ENCODE measurements at places on chromosomes 6 and 20.

GRCh38 chr6:797479-798077, 104.6 kb upstream of the EXOC2 start:
- DNase-seq, result peak; percentile 59

GRCh38 chr20:63132131-63132714, 83.7 kb downstream of the YTHDF1 start:
- DNase-seq, result no peak

DNA sequence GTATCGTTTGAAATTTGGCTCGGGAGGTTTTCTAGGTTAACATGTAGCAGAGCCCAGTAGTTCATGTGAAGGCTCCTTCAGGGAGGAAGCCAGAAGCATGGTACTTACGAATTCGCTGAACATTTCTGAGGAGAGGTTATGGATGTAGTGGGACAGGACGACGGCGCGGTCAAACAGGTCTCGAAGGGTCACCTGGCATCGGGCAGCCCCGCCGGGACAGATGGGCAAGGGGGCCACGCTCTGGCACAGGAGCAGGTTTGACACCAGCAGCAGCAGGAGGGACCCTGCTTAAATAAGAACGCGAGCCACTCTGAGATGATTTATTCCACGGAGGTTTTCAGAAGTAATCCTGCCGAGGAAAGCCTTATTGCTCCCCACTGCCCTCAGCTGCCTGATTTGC, 2.5 kb downstream of the PRL start:
- DNase-seq, result no peak

GRCh38 chr6:70622461-70622860, 45.2 kb upstream of the SMAP1 start:
- DNase-seq, result no peak

GRCh38 chr6:23728707-23729106, 397.3 kb upstream of the NRSN1 start:
- DNase-seq, result no peak

- no peak for DNase-seq
Observed at GRCh38 chr6:109442393-109442924, 1.9 kb downstream of the SMPD2 start.

GRCh38 chr6:147949981-147950622, 392.5 kb upstream of the SASH1 start:
- DNase-seq, result no peak

GRCh38 chr6:47759364-47759763, 22.5 kb upstream of the OPN5 start:
- DNase-seq, result no peak

DNA sequence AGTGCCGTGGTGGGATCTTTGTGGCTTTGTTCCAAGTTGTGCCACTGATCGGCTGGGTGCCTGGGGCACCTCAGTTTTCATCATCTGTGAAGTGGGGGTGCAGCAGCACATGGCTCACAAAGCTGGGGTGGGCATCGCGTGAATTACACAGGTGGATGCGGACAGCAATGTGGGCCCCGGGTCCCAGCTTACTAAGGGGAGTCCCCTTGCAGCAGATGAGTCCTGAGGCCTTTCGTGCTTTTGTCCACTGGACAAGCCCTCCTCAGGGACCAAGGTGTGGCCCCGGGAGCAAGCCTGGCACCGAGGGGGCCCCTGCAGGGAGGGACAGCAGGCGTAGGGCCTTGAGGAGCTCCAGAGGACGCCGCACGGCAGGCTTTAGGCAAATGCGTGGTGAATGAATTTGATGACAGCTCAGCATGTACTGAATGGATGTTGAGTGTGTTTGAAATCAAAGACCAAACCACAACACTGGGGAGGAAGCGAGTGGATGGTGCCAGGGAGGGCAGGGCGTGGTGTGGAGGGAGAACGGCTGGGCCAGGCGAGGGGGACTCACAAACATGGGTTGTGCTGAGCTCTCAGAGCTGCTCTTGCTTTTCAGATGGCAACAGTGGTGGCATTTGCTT, 53.2 kb downstream of the IRF4 start:
- no peak for DNase-seq

- no peak for DNase-seq
Observed at GRCh38 chr20:50737352-50737751, 6.0 kb downstream of the PARD6B start.

DNA sequence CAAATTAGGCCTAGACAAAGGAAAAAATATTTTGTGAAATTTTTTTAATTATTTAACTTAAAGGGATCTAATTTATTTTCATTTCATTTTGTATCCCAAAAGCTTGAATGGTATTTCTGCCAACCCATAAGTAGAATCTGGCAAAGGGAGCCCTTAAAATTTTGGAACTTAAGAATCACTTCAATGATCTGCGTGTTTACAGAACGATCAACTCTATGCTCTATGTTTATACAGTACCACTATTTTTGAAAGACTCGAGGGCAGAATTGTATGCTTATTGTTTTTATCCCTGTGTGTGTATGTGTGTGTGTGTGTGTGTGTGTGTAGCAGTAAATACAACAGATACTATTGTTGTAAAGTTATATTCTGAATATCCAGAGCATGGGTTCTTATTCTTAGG, 39.2 kb downstream of the METTL24 start:
- DNase-seq, result no peak

GRCh38 chr20:13953227-13953626, 37.2 kb downstream of the SEL1L2 start:
- DNase-seq, result no peak

DNA sequence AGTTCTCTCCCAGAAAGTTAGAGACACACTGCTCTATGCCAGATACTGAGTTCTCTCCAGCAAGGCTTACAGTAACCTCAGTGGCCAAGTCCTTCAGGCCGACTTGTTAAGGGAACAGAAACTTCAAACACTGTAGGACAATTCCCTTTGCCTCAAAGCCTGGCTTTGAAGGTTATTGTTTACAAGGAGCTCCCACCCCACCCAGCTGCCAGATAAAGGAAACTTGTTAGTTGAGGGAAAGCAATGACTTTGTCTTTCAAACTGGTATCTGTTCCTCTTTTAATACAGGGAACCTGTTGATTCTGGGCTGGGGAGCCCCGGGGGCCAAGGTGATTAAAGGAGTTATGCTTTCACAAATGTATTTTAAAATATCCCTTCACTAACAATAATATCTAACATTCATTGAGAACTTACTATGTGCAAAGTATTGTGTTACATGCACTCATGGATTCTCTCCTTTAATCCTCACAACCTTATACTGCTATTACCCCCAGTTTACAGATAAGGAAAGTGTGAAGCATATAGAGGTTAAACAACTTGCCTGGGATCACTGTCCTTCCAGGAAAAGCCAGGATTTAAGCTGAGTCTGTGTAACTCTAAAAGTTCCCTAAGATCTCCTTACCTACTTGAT, 27.6 kb upstream of the CDKN1A start:
- no peak for DNase-seq

DNA sequence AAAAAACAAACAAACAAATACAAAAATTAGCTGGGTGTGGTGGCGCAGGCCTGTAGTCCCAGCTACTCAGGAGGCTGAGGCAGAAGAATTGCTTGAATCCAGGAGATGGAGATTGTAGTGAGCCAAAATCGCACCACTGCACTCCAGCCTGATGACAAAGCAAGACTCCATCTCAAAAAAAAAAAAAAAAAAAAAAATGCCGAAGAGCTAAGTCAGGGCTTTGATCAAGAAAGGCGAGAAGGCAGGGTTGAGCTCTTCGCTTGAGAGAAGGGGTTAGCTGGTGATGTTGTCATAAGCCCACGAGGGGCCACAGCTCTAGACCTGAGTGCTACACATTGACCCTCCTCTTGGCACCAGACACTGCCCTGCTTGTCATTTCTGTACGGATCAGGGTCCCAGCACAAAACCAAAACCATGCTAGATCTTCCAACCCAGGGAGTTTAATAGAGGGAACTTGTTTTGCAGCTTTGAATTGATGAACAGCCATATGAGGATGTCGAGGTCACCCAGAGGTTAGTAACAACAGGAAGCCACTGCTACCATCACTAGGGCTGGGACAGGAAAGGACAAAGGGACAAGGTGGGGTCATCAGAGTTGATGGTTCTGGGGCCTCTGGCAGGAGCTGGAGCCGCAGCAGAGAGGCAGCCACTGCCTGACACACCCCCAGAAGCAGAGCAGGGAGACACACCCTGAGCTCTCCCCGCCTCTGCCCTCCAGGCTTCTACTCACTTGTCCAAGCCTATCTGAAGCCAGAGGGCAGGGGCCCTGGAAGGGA, 122.7 kb downstream of the SNX5 start:
- DNase-seq, result no peak

- no peak for DNase-seq
Observed at GRCh38 chr6:6951355-6951754, 156.4 kb upstream of the RREB1 start.

- DNase-seq, result peak; percentile 88
Observed at GRCh38 chr6:21587179-21587960, 6.2 kb upstream of the SOX4 start.

GRCh38 chr6:42363926-42364849, 87.5 kb downstream of the TRERF1 start:
- no peak for DNase-seq

GRCh38 chr6:27479319-27480182, 6.6 kb upstream of the ZNF184 start:
- DNase-seq, result peak; percentile 93

- no peak for DNase-seq
Observed at GRCh38 chr6:31765910-31766794, 3.7 kb downstream of the SAPCD1 start.

DNA sequence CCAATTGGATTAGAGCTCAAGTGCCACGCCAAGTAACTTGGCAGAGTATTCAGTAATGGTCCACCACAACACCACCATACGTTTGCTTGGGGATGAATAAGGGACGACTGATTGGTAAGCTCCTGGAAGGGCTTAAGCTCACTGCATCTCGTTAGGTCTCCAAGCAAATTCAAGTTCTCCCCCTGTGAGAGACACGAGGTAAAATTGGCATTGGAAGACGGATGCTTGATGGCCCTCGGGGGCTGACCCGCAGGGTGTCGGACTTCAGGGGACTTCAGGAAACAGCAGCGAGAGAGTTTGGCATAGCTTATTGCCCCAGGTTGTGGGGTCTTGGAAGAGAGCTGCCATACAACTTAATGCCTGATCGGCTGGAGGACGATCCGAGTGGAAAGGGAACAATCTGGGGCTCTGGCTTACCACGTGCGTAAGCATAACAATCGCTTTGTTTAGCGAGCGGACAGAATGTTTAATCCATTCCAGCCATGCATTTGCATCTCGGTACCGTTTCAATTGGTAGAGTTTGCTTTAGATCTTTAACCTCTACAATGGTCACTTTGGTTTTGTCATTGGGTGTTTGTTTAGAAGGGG, 4.8 kb upstream of the ZNFX1 start:
- no peak for DNase-seq

GRCh38 chr6:43506171-43506570, 4.0 kb downstream of the LRRC73 start:
- no peak for DNase-seq

GRCh38 chr6:111199935-111200334, 112.6 kb downstream of the SLC16A10 start:
- DNase-seq, result no peak

DNA sequence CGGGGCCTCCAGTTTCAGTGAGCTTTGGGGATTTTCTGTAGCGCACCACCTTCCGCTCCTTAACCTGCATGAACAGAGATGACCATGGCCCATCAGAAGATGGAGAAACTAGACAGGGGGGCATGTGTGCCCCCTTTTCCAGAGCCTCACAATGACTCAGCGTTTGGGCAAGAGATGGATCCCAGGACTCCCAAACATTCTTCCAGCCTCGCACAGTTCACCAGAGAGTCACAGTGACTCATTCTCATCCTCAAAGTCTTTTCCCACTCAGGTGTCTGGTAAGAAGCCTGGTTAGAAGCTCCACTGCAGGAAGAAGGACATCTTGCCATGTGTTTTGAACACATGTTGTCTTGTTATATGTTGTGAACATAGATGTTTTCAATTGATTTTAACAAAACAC, 76.2 kb upstream of the FRMD1 start:
- no peak for DNase-seq

- DNase-seq, result no peak
Observed at GRCh38 chr6:103153016-103153415, 1706.7 kb downstream of the HACE1 start.

DNA sequence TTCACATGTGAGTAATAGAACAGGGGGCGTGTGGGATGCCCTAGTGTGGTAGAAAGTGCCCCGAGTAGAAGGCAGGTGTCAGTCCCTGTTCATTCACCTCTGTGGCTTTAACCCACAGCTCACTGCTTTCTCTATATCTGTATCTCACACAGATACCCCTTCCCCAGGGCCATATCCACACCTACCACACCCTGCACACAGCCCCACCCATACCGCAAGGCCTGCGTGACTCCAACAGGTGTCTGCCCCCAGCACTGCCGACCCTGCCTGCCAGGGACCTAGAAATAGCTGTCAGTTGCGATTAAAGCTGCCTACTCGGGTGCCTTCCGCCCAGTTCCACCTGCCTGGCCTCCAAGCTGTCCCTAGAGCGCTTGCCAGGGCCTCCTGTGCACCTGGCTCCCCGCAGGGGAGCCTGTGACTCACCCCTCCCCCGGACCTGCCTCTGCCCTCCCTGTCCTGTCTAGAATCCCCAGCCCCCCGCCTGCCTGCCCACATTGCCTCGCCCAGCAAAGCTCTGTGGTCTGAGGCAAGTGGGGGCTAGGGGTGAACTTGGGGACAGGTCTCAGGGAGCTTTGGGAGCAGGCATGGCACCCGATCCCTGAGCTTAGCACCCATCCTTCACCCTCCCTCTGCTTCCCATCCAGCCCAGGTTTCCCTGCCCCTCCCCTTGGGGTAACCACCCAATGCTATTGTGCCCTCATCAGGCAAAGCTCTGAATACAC, 38.3 kb upstream of the ID1 start:
- DNase-seq, result no peak

DNA sequence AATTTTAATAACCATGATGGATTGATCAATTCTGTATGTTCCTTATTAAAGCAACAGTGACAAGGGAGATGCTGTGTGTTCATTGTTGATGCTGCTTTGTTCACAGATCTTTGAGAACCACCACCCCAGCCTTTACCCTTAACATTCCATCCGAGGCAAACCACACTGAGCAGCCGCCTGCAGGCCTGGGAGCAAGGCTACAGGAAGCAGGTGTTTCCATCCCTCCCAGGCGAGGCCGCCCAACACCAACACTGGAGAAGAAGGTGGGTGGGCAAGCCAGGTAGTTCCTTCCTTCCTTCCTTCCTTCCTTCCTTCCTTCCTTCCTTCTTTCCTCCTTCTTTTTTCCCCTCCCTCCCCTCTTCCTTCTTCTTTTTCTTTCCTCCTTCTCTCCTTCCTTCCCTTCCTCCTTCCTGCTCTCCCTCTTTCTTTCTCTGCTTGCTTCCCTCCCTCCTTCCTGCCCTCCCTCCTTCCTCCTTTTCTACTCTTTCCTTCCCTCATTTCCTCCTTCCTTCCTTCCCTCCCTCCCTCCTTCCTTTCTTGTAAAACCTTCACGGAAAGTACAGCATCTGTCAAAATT, 13.7 kb downstream of the TTLL2 start:
- DNase-seq, result no peak

DNA sequence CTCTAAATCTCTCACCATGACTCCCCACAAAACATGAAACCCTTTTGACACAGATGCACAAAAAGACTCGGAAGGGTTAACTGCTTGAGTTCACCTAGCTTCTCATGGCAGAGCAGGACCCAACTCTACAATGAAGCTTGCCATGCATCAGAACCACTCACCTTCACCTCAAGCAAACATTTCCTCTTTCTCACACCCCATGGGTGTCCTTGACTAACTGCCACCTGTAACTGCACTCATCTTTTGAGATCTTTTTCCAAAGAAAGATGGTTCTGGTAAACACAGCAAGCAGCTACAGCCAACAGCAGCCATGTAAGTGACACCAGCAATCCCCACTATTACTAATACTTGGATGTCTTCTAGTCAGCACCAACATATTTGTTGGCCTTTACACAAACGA, 76.5 kb downstream of the EFHC1 start:
- DNase-seq, result no peak

Data from femur (tissue), 1 donor.